ENCODE measurements at places on chromosomes 1 and 21. TPM values are rescaled to one million over a fixed set of nuclear protein-coding genes. Genes with fewer than 3 reads are reported as not detected.

GRCh38 chr1:89356658-89357400 is 7.0 kb upstream of the GBP6 start:
- DNase-seq = no peak

DNA sequence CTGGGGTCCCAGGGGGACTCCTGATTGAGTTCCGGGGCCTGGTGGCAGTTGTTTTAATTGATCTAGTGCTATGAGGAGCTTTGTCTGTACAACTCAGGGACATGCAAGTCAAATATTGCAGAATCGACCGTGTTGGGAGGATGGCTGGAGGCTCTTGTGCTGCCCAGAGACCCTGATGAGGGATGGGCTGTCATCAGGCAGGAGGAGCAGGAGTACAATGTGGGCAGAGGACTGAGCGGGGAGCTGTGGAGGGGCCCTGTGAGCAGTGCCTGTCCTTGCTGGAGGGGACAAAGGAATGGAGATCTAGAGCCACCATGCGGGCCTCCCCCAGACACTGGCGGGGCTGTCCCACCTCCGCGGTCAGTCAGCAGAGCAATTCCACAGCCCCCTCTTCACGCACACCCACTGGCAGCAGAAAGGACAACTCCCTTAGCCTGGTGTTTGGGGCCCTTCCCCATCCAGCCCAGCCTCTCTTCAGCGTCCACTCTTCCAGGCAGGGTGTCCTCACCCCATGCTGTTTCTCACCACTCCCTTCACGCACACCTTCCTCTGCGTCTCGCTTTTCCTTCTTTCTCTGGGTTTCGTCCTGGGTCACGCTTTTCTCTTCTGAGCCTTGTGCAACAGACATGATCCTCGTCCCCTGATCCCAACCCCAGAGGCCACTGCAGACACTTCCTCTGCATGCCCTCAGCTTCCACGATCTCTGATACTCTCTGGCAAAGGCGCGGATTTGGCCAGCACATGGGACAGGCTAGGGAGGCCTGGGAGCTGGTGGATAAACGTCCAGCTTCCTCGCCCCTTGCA is 122.6 kb downstream of the GRIK3 start:
- no peak for DNase-seq

DNA sequence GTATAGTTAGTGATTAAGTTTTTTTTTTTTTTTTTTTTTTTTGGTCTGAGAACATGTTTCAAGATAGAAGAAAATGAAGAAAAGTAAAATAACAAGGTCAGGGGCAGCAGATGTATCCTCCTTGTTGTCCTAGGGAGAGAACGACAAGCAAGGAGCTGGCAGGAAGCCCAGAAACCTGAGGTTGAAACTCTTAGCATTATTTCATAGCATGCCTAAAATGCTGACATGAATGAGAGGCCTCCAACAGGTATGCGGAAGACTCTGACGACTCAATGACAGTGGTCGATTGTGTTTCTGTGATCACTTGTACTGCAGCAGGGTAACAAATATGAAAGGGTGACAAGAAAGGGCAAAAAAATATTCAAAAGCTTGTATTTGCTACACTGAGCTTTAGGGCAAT is 415.9 kb downstream of the PLA2G4A start:
- DNase-seq = no peak

DNA sequence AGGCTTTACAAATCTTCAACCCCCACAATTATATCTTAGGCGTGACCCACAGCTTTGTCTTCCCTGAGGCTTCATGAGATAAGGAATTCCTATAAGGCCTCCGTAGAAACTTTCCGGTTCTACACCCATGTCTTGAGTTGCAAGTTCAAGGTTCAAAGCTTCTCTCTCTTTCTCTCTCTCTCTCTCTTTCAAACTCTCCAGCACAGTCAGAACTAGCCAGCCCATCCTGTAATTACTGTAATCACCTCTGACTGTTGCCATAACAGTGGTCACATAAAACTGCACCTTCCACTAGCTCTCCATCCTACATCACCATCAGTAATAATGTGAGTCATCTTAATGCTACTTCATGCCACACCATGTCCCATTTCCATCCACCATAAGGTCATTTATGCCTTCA is 90.0 kb upstream of the NFASC start:
- DNase-seq = no peak

DNA sequence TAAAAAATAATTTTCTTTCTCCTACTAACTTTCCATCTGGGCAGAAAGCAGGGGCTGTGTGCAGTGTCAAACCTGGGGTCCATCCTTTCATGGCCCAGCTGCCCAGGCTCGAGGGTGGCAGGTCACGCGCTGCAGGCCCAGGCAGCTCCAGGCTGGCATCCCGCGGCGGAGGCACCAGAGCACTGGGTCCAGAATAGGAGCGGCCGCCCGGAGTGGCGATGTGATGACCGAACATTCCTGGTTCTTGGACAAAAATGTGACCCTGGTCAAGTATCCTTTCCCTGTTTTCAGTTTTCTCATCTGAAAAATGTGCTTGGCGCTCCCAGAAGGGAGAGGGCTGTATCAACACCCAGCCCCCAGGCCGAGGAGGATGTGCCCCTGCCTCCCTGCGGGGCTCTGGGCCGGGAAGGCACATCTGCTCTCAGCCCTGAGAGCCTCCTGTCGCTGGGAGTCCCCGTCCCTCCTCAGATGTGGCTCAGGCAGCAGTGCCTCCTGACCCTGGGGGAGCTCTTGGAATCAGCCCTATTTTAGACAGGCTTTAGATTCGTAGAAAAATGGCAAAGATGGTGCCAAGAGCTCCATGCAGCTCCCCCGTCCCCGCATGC is 29.3 kb downstream of the SLX9 start:
- no peak for DNase-seq

GRCh38 chr1:1777950-1778662 is at the start of gene NADK:
Gene NADK, minus strand, starts transcription at chr1:1778470. Its CDS starts 13,064 bp downstream, at chr1:1765406.
- no peak for DNase-seq

DNA sequence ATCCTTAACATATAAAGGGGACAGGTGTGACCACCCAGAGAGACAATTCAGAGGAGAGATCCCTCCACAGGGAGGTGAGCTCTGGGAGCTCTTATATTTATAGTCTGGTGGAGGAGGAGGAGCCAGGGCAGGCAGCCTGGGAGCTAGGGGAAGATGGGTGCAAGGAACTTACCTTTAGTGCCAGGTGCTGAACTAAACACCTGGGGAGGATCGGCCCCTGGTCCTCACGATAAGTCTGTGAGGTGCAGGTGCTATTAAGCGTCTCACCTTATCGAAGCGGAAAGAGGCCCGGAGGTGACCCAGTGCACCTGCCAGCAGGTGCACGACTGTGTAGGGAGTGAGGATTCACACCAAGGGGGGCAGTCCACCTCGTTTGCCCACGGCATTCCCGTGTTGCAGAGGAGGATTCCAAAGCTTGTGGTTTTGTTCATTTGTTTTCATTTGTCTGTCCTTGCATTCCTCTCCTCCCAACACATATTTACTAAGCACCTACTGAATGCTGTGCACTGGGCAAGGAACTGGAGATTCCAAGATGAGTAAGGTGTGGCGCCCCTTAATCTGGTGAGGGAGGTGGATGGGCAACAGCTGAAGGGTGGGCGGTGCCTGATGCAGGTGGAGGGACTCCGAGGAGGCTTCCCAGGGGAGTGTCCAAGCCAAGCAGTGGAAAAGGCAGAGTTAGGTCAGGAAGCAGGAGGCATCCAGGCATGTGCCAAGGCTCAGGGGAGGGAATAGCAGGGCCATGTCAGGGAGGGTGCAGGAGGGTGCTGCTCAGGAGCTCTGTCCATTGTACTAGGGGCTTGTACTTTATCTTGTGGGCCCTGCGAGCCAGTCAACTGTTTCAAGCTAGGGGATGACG is 11.5 kb downstream of the ARHGEF10L start:
- no peak for DNase-seq

DNA sequence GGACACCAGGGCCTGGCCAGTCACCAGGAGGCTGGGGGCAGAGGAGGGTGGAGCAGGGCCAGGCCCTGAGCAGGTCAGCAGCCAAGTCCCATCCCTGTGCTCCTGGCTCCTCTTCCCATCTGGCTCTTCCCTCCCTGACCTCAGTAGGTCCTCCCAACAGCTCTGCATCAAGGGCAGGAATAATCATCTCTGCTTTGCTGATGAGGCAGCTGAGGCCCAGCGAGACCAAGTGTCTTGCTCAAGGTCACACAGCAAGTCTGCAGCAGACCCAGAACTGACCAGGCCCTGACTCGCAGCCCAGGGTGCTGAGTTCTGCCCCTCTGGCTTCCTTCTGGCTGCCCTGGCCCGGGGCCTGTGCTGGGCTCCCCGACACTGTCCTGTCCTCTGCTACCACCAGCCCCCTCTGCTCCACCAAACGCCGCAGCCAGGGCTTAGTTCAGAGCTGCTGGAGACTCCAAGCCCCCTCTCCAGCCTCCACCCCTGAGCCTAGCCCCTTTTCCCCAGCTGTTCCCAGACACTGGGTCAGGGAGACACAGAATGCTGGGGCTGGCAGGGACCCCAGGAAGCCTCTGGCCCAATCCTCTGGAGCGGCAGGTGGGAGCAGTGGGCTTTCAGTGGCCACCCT is 224.9 kb downstream of the PTPRU start:
- DNase-seq = peak; percentile 25

DNA sequence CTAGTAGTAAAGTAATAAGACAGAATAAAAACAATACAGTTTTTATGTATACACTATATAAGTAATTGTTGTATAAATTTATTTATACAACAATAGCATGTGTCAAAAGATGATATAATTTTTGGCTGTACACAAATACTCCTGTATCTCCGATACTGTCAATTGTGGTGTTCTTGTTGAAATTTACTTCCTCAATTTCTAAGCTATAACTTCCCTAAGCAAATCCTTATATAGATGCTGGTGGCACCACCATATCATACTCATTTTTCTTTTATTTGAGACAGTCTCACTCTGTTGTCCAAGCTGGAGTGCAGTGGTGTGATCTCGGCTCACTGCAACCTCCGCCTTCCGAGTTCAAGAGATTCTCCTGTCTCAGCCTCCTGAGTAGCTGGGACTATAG is 141.0 kb upstream of the HP1BP3 start:
- no peak for DNase-seq

DNA sequence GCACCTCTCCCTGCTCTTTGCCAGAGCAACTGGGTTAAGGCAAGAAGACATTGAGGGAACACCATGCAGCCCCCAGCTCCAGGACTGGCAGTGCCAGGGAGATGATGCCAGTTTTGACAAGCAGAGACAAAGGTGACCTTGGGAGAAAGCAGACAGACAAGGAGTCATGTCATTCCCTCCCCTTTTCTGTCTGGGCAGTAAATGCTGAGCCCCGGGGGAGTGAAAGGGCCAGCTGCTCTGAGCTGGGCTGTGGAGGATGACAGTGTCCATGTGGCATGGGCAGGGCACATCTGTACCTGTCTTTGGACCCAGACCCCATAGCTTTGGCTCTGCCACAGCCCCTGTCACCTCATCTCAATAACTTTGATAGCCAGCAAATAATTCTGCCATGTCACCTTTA is 24.2 kb downstream of the PLEKHA6 start:
- DNase-seq = no peak

DNA sequence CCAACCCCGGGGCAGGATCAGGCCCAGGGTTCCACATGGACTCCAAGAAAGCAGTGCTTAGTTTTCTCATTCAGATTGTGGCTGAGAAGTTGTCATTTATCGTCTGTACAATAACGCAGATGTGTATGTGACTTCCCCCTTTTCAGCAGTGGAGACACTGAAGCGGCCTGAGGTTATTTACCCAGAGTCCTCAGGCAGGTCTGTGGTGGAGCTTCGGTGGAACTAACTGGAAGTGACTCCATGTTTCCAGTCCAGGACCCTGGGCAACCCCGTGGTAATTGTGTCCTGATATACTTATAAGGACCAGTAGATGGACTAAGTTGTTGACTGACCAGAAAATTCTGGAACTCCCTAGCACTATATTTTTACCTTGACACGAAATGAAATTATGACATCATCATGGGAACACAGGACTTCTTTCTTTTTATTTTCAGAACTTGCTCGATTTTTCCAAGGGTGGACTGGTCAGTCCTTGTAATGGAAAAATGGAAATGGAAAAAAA is 1.0 kb upstream of the IER5 start:
- no peak for DNase-seq

DNA sequence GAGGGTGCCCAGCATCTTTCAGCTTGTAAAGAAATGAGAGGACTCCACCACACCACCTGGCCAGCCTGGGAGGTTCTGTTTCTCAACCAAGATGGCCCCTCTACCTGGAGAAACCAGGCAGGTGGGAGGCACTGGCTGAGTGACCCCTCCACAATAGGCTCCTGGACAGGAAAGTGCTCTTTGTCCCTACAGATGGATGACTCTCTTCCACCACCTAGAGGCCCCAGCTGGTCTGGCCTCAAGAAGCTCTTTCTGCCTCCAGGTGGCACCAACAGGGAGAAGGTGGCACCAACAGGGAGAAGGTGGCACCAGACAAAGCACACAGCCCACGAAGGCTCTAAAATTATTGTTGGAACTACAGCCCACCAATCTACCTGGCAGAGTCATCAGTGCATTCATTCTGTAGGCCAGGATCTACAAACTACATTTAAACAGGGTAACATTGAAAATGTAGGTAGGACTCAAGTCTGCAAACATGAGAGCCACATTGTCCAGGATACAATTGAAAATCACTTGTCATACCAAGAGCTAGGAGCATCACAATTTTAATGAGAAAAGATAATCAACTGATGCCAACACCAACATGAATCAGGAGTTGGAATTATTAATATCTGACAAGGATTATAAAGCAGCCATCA is 14.4 kb downstream of the TMPRSS3 start:
- no peak for DNase-seq

GRCh38 chr1:53485478-53486394 is 26.5 kb downstream of the DMRTB1 start:
- DNase-seq = no peak

DNA sequence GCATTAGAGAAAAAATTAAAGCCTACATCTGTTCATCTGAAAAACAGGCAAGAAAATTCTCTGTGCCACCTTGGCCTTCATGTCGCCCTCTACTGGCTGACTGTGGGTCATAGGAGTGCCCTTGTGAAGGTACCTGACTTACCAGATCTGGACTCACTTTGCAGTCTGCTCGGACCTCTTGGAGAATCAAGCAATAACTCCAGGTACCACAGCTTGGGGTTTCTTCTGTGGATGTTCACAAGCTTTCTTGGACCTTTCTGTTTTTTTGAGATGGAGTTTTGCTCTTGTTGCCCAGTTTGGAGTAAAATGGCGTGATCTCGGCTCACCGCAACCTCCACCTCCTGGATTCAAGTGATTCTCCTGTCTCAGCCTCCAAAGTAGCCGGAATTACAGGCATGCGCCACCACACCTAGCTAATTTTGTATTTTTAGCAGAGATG is 2.4 kb upstream of the PRAMEF18 start:
- DNase-seq = peak; percentile 22

GRCh38 chr1:32184650-32185049 is 5.2 kb downstream of the TXLNA start:
- DNase-seq = no peak

The MXRA8 gene
- total RNA-seq = 22.0 TPM

The LCE1F gene
- 23.4 TPM for total RNA-seq

The OR2T11 gene
- total RNA-seq = 1.2 TPM

The GIPC2 gene
- 5.9 TPM for total RNA-seq

The ETNK2 gene
- total RNA-seq = 25.5 TPM

The OR14K1 gene
- total RNA-seq = not detected

The CD164L2 gene
- total RNA-seq = 10.7 TPM

The VCAM1 gene
- 2.5 TPM for total RNA-seq

The LY9 gene
- 0.34 TPM for total RNA-seq

The PBX1 gene
- total RNA-seq = 34.6 TPM

The GPR25 gene
- not detected for total RNA-seq

The ASPM gene
- 3.6 TPM for total RNA-seq
